Posterior cingulate gyrus (tissue), 11 donors: ENCODE measurements at places on chromosomes 12 and 14.

- no peak for DNase-seq
Measured at GRCh38 chr12:101173197-101173749, 36.8 kb downstream of the SLC5A8 start.

GRCh38 chr12:128042825-128043224 lies 224.1 kb upstream of the TMEM132C start:
- DNase-seq = no peak

DNA sequence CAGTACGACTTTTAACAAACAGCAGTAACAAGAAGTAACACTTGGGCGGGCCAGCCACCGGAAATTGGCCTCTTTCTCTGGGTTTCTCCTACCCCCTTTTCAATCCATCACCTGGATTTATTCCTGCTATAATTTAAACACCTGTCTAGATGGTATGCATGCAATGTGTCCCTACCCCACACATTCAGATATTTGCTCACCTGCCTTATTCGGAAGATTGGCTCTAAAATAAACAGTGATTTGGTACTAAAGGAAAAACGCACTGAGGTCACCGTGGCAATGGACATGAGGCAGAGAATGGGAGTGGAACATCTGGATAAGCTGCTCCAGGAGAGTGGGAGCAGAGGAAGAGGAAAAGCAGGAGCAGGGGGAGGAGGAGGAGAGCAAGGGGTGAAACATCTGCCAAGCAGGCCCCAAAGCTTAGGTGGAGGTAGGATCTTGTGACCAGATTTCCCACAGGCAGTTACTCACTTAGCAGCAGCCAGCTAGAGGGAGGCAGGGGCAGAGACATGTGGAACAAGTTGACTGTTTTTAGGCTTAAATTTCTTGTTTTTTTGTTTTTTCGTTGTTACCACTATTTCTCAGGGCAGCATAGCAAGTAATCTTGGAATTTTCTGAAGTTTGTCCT lies 150.9 kb downstream of the TTLL5 start:
- no peak for DNase-seq

DNA sequence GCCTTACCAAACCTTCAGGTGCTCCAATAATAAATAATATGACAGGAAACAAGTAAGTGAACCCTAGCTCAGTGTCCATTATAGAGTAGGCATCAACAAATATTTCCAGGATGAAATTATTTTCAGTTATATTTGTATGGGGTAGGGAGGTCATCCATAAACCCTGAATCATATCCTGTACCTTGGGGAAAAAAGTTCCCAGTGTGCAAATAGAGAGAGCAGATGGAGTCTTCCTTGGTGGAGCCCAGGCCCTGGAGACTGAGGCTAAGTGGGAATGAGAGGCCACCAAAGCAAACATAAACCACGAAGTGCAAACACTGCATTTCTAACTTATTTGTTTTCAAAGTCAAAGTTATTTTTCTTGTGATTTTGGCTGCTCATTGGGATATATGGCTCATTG lies 8.5 kb upstream of the ERP27 start:
- no peak for DNase-seq

DNA sequence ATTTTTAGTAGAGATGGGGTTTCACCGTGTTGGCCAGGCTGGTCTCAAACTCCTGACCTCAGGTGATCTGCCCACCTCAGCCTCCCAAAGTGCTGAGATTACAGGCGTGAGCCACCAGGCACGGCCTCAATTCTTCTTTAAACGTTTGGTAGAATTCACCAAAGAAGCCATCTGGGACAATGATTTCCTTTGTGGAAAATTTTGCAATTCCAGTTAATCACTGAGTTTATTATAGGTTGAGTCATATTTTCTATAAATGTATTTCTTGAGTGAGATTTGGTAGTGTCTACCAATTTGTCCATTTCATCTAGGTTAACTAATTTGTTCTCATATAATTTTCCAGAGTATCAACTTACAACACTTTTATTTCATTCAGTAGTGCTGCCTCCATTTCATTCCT lies 683.9 kb upstream of the TMEM132C start:
- no peak for DNase-seq

DNA sequence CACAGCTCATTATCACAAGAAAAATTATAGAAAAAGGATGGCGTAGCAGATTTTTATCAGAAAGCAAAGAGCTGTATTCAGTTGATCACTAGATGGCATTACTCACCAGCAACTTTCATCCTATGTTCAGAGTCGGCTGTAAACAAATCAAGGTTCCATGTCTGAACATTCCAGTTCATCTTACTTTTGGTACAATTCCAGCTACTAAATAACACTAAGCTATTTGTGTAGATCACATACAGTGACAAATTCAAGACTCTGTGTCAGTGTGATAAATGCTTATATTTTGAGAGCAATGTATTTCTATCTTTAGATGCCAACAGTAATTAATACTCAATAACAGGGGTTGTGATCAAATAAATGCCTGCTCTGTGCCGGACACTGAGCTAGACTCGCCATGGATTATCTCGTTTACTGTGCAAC lies 30.1 kb downstream of the NRDE2 start:
- no peak for DNase-seq

- DNase-seq = peak; percentile 35
Measured at GRCh38 chr12:121925358-121925695, 6.9 kb downstream of the CFAP251 start.

DNA sequence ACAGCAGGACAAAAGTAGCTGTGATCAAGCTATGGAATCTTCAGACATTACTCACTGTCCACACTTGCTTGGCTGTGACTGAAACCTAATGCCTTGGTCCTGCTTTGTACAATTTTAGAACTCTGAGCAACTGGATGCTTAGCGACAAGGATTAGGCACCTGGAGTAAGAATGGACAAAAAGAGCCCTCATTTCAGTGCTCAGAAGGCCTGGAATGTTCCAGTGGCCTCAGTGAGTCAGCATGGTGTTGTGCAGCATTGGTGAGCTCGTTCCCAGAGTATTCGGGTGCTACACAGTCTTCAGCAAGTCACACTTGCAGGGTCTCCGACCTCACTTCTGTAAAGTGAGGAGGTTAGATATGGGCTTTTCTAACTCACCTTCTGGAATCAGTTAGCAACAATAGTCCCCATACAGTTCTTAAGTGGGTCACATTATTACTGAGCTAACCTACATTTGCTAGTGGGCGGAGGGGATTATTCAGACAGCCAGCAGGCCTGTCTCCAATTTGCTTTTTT lies 108.0 kb upstream of the MDM1 start:
- DNase-seq = no peak

- no peak for DNase-seq
Measured at GRCh38 chr14:69615121-69615495, 3.7 kb downstream of the SUSD6 start.

DNA sequence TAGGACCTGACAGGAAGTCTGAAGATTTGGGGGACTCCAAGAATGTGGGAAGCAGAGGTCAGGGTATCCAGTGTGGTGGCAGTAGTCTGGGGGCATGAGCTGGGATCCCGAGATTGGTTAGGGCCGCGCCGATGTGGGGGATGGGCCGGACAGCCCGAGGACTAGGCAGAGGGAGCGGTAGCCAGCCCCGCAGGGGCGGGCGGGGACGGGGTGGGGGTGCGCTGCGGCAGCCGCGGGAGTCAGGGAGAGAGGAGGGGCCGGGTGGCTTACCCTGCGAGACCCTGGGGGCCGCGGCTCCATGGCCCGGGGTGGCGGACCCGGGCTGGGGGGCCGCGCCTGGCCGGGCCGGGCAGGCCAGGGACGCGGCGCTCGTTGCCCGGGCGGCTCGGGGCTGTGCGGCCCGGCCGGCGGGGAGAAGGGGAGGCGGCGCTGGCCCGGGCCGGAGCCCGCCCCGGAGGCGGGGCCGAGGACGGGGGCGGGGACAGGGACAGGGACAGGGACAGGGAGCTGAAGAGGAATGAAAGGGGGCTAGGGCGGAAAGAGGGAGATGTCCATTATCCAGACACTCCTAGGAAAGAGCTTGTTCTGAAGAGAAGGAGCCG lies 5.6 kb downstream of the ZNF385A start:
- no peak for DNase-seq

DNA sequence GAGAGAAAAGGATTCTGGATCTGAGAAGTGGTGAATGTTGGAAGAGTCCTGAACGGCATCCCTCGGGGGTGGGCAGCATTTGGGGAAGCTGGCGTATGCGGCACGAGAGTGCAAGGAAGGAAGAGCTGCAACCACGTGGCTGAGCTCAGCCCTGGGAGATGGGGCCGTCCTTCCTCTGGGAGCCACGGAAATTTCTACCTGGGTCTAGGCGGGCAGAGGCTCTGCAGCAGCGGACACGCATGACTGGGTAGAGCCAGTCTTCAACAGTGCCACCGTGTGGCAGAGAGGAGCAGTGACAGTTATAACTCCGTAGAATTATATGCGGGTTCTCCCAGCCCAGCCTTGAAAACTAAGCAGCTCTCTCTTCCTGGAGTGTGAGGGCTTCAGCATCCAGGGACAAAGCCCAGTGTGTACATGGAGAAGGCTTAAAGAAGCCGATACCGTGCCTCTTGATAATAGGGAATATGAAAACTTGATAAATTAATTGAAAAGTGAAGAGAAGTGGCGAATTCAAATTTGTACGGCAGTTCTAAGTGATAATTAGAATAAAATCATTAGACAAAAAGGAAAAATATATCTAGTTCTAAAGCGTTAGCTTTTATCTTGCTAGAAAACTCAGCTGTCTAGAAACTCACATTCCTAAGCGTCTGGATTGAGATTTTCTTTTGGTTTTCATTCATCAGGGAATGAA lies 82.9 kb upstream of the STXBP6 start:
- peak; percentile 60 for DNase-seq

GRCh38 chr12:15662303-15662980 lies 126.7 kb downstream of the EPS8 start:
- DNase-seq = no peak

DNA sequence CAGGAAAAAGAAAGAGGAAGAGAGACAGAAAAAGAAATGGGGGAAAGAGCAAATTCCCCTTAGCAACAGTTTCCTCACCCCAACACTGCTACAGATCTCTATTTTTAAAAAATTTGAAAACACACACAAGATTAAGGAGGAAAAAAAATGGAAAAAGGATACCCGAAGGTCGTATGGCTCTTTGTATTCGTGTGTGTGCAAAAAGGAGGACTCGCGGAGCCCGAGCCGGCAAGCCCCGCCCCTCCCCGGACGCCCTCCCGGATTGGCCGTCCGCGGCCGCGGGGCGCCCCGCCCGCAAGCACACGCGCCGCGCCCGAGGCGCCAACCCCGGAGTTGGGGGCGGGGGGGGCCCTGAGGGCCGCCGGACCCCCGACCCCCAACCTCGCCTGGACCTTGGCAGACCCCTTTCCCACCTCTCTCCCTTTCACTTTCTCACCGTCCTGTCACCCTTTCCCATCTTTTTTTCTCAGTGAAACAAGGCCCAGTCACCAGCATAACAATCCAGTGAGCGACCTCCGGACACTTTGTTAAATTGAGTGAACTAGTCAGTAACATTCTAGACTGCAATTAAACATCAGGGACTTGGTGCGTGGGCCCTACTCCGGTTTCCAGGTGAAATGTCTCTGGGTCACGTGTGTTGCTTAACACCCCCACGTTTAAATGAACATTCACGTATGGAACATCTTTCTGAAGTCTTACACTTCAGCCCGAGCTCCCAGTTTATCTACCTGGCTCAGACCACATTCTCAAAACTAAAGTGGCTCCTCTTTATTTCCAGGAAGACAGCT lies at the start of gene C14orf93:
Gene C14orf93, minus strand, starts transcription at position 205 of the 788 bp plus-strand sequence. CDS start 11,120 bp downstream, outside the sequence.
- peak; percentile 69 for DNase-seq

DNA sequence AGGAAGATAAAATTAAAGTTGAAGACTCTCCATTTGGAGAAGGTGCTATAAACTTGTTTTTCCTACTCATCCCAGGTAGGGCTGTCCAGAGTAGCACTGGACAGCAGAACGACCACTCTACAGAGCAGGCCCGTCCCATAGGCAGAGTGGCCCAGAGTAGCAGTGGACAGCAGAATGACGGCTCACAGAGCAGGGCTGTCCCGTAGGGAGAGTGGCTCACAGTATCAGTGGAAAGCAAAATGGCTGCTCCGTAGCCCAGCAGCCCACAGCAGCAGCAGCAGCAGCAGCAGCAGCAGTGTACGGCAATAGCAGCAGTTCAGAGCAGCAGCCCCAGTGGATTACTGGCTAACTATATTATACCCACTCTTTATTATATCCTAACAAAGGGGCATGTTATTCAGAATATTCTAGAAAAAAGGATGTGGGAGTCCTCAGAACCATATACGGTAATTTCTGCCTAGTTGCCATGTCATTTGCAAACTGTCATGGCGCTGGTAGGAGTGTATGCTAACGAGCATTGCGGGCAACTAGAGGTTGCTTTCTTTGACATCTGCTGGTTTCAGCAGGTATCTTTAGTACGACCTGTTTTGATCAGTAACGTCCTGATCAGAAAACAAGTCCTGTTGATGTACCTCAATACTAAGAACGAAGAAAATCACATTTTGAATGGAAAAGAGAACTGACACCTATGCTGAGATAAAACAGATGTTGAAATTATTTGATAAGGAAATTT lies 567.3 kb downstream of the SLC16A7 start:
- no peak for DNase-seq

DNA sequence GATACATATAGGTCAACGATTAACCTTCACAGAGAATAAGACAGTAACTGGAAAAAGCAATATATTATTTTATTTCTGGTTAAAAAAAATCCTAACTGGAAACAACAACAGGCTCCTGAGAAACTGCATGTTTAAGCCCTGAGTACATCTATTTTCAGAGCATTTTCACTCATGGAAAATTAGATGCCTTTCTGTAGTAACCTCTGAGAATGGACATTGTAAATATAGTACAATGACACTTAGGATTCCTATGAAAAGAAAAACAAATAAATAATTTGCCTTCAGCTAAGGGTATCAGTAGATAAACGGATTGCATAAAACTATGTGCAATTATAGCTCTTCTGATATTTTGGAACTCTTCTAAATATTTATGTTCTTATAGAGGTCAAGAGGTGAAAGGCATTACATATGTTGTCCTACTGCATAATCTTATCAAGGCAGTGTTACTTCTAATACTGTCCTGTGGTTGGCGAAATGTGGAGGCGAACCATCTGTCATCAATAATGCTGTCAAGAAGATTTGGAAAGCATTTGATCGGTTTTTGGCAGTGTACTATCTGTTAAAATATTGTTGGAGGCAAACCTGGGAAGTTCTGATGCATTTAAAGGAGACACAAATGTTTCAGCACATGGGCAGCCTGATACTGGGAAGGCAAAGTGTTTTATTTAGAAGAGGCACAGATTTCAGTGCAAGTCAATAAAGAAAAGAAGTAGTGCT lies 381.8 kb downstream of the BTG1 start:
- DNase-seq = no peak

GRCh38 chr12:62738105-62738504 lies 196.8 kb downstream of the PPM1H start:
- no peak for DNase-seq

GRCh38 chr14:30521899-30522736 lies 36.8 kb upstream of the G2E3 start:
- no peak for DNase-seq

- no peak for DNase-seq
Measured at GRCh38 chr12:27309293-27309994, 23.2 kb upstream of the BMAL2 start.

DNA sequence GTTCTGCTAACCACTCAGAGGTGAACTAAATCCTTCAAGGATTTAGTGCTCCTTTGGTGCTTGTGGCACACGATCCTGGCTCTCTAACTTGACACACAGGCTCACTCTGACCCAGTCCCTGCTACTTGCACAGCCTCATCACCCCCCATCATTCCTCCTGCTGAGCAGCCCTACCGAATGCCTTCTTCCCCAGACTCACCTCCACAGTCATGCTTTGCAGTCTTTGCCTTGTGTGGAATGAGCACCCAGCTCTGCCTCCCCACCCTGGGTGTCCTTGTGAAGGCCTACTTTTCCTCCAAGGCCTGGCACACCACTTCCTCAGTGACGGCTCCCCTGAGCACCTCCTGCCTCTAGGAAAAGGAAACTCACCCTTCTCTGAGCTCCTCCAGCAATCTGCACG lies 7.9 kb upstream of the TINF2 start:
- DNase-seq = no peak

- no peak for DNase-seq
Measured at GRCh38 chr14:104520620-104521410, 58.7 kb upstream of the C14orf180 start.
